T-helper 2 cell (primary cell): ENCODE measurements at places on chromosomes 1 and 21.
A peak's percentile ranks its signal among the peaks of the same experiment; 100 is the strongest.

GRCh38 chr1:181112071-181112929 lies 23.8 kb downstream of the IER5 start:
- DNase-seq: no peak

GRCh38 chr1:17574516-17574915 lies 35.0 kb downstream of the ARHGEF10L start:
- DNase-seq: no peak

DNA sequence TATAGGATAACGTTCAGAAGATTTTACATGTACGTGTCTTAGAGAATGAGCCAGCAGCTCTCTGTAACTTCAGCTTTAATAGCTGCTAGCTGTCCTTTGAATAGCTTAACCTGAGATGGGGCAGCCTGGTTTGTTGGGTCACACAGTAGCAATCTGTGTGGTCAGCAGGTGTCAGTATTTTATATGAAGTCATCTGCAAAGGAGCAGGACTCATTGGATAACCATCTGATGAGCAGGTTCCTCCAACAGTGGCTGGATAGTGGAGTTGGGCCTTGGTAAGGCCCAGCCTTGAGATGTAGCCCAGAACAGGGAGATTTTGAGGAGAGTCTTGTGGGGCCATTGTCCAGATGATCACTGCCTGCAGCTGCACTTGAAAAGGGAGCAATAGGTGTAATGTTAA lies 6.4 kb downstream of the GSTM5 start:
- DNase-seq: no peak

DNA sequence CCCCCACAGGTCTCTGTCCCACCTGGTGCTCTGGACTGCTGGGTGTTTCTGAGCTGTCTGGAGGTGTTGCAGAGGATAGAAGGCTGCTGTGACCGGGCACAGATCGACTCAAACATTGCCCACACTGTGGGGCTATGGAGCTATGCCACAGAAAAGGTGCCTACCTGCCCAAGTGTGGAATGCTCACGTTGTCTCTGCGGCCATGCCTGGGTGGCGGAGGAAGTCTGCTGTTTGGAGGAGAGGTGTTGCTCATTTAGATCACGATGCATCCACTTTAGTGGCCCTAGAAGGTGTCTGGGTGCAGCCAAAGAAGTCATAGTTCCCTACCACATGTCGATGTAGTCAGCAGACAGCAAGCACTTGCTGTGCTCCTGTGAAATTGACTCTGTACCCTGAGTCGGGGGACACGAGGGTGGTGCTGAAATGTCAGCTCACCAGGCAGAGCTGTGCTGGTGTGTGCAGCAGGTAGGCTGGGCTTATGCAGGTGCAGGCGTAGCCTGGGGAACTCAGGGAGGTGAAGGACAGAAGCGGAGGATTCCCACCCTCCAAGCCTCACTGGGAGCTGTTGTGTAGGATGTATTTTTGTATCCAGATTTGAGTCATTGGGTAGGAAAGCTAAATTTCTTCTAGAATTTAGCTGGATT lies 32.8 kb upstream of the PWP2 start:
- peak; percentile 72 for DNase-seq

DNA sequence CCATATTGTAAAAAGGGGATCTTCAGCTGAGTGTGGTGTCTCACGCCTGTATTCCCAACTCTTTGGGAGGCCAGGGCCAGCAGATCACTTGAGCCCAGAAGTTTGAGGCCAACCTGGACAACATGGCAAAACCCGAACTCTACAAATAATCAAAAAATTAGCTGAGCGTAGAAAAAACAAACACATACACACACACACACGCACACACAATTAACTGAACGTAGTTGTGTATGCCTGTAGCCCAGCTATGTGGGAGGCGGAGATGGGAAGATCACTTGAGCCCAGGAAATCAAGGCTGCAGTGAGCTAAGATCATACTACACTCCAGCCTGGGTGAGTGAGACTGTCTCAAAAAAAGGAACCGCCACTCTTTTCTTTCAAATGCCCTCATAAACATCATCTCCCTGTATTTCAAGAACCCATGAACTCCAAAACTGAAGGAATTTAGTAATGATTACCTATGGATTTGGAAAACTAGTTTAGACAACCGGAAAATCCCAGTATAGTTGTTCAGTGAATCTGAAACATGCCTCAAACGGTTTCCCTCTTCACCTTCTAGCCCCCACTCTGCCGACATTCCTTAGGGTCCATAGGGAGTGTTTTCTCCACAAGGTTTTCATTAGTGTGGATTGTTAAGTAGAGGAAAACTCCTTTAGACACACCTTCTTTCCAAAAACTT lies 4.5 kb downstream of the TXNIP start:
- DNase-seq: no peak
